ENCODE measurements at places on chromosomes 1 and 21.

DNA sequence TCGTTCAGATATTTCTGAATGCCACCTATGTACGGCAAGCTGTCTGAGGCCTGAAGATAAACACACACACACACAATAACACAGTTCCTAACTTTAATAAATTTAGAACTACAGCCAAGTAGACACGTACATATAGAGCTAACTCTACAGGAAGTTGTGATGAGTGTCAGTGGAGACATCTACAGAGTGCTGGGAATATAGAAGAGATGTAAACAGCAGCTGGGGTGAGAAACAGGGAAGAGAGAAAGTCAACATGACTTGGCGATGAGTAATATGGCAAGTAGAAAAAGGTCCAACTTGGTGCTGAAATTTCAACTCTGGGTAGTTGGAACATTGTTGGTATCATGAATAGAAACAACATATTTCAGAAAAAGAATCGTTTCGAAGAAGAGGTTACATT, 206.5 kb downstream of the ZP4 start:
- H3K4me1 ChIP-seq, result peaks cover 4% of the 10 kb centered on the region
- no peak for DNase-seq
- H3K36me3 ChIP-seq, result no peaks in the 10 kb centered on the region
- no peak overlapping the region for H3K4me3 ChIP-seq
- H3K27ac ChIP-seq, result no peak overlapping the region

DNA sequence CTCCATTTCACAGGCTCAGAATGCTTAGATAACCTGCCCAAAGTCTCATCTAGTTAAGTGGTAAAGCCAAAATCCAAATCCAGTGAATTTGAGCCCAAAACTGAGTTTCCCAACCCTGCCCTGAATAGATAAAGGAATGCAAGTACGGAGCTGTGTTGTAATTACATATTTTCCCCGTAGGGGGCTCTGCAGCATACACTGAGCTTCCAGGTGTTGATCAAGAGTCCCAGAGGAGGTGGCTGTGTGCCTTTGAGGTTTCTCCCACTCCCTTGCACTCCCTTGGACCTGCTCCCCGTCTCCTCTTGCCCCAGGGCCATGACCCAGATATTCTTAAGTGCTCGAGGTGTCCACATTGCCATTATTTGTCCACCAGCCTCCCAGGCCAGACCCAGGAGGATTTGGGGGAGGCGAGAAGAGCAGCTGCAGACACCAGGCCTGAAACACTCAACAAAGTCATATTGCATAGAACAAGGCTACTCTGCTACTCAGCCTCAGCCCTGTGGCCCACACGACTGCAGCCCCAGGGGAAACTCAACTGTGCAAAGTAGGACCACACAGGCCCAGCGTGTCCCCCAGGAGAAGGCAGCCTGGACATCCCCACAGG, 18.4 kb upstream of the LY9 start:
- H3K4me1 ChIP-seq, result peaks cover 14% of the 10 kb centered on the region
- no peaks in the 10 kb centered on the region for H3K27me3 ChIP-seq
- no peaks in the 10 kb centered on the region for H3K36me3 ChIP-seq

DNA sequence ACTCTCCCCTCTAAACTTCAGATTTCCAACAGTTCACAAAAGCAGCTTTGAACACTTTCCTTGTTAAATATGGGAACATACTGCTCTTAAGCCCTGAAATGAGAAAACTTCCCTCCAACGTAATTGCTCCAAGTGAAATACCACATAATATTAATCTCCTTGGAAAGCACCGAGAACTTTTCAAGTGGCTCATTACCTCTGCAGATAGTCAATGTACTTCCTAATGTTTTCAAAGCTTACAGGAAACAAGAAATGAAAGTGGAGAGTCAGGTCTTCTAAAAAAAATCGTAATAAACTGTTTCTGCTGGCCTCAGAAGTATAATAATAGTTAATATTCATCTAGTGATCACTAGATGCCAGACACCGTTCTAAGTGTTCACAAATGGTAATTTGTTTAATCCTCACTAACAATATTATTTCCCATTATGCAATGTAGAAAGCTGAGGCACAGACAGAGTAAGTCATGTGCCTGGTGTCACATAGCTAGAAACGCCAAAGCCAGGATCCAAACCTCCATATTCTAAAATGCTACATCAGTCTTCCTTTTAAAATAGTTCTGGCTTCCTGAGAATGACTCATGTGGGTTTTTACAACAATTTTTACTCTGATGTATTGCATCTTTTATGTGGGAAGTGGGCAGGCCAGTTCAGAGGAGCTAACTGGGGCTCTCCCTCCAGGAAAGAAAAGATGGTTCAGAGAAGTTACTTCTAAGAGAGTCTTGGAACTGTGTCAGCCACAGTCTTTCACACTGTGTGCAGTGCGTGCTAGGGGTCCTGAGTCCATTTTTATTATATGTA, 177.2 kb downstream of the PLPPR4 start:
- no peaks in the 10 kb centered on the region for H3K36me3 ChIP-seq
- peak; percentile 13 for DNase-seq
- peak overlapping the region; percentile 10 for H3K27ac ChIP-seq
- H3K4me1 ChIP-seq, result no peaks in the 10 kb centered on the region
- H3K27me3 ChIP-seq, result no peaks in the 10 kb centered on the region

DNA sequence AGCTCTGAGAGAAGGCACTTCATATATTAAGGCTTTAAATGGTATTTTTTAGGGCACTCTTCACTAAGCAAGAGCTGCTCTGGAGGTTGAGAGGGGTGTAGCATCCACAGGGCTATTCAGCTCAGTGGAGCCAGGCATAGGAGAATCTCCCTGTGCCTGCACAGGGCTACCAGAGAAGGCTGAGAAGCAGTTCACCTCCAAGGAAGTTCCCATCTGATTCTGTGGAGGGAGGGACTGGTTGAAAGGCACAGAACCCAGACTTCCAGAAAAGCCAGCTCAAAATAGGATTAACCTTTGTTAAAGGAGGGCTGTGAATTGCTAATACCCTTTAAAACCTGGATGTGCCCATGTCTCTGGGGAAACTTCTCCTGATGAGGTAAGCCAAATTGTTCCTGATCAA, 304.5 kb downstream of the TTLL7 start:
- H3K4me1 ChIP-seq, result peaks cover 21% of the 10 kb centered on the region
- no peaks in the 10 kb centered on the region for H3K36me3 ChIP-seq
- H3K27ac ChIP-seq, result no peak overlapping the region
- no peaks in the 10 kb centered on the region for H3K27me3 ChIP-seq

GRCh38 chr21:26920055-26920454, 46.8 kb downstream of the ADAMTS5 start:
- H3K36me3 ChIP-seq, result no peaks in the 10 kb centered on the region
- no peaks in the 10 kb centered on the region for H3K27me3 ChIP-seq
- no peaks in the 10 kb centered on the region for H3K4me1 ChIP-seq
- H3K27ac ChIP-seq, result no peak overlapping the region
- no peak for DNase-seq

GRCh38 chr1:116374353-116375147, 1.5 kb downstream of the ATP1A1 start:
- peak overlapping the region; percentile 97 for H3K4me3 ChIP-seq
- DNase-seq, result no peak
- peaks cover 50% of the 10 kb centered on the region for H3K4me1 ChIP-seq
- no peaks in the 10 kb centered on the region for H3K36me3 ChIP-seq
- no peaks in the 10 kb centered on the region for H3K27me3 ChIP-seq
